Esophagus squamous epithelium (tissue), 5 donors: ENCODE measurements at places on chromosomes 5 and 9.

- no peak for DNase-seq
Measured at GRCh38 chr5:54013556-54014194, 296.7 kb downstream of the ARL15 start.

DNA sequence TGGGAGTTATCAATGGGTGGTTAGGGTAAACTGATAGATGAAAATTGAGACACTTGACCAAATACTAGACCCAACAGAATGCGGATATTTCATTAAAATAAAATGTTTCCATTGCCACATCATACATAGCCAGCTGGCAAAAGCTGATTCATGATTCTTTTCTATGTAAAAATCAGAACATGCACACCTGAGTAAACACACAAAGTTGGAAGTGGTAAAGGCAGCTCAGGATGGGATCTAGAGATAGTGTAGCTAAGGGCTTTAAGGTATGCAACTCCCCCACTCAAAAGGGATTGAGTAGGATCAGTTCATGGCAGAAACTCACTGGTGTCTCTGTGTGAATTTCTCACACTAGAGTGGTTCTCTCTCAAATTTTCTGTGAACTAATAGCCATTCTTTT, 541.1 kb upstream of the GRAMD2B start:
- DNase-seq, result no peak

DNA sequence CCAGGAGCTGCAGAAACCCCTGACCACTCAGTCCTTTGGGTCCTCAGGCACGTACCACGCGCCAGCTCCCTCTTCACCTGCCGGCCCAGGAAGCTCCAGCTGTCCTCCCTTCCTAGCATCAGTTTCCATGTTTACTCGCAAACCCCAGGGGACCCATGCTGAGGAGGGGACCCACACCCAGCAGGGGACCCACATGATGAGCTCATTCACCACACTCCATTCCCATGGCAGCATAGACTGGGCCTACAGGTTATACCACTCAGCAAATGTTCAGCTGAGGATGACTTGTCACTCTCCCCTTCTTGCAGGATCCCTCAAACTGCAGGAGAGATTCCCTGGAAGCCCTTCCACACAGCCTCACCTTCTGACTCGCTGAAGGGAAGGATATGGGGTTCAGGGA, 73.5 kb upstream of the GALNT10 start:
- DNase-seq, result no peak

GRCh38 chr5:132474881-132475496, 15.6 kb downstream of the IRF1 start:
- no peak for DNase-seq

DNA sequence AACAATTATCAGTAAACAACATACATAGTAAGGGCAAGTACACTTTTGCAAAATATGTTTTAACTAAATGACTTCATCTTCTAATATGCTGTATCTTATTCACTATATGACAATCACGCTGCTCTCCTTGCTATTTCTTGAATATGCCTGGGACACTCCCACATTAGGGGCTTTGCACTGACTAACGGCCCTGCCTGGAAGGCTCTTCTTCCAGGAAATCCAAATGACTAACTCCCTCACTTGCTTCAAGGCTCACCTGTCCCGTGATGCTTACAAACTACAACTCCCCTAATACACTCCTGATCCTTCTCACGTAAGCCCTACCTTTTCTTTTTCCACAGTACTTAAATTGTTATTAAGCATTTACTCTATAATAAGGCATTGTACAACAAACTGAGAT, 10.6 kb downstream of the ERP44 start:
- no peak for DNase-seq

DNA sequence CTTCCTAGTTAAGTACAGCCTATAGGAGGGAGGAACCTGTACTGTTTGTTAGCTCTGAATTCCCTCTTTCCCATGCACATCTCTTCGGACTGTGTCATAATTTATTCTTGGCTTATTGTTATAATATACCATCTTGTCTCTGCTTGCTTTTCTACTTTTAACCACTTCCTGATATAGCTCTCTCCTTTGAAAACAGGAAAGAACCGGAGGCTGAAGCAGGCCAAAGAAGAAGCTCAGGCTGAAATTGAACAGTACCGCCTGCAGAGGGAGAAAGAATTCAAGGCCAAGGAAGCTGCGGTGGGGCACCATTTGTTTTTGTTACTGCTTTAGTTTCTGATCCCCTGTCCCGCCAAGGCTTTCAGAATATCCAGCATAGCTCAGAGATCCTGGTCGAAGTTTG, 4.8 kb downstream of the ATP6V1G1 start:
- DNase-seq, result no peak

DNA sequence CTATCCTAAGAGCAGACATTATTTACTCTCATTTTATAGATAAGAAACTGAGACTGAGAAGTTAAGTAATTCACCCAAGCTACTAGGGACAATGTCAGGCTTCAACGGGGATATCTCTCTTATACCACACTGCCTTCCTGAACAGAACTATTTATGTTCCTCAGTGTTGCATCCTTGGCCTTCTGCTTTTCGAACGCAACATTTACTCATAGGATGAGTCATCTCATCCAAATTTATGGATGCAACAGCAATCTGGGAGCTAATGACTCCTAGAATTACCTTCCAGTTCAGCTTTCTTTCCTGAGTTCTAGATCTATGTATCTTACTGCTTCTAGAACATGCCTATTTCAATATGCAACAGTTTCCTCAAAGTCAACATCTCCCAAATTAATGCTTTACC, 103.6 kb upstream of the PAM start:
- no peak for DNase-seq

GRCh38 chr9:33884856-33885701, 68.1 kb downstream of the UBE2R2 start:
- DNase-seq, result no peak

DNA sequence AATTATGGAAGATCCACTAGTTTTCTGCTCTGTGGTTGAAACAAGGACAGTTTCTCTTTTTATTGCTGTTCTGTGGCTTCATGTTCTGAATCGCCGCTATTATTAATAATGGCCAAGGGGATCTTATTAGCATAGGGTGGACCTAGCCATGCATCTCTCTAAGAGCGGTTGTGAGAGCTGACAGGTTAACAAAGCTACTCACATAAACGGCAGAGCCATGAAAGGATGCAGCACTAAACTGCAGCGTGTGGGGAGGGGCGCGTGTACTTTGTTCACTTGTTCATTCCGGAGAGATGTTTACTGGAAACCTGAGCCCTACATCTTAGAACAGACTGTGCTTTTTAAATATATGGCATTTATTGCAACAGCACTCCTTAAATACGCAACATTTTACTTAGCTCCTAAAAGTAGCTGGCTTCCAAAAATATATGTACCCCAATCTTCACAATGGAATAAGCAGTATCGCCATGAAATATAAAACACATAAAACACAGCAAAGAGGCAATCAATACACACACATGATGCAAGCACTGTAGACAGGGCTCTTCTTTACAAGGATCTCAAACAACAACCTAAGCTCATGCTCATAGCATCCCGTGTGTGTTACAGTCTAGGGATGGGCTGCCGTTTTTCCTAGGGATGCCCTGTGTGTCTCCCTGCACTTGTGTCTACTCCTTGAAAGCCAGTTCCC, 424.6 kb downstream of the MED10 start:
- no peak for DNase-seq

DNA sequence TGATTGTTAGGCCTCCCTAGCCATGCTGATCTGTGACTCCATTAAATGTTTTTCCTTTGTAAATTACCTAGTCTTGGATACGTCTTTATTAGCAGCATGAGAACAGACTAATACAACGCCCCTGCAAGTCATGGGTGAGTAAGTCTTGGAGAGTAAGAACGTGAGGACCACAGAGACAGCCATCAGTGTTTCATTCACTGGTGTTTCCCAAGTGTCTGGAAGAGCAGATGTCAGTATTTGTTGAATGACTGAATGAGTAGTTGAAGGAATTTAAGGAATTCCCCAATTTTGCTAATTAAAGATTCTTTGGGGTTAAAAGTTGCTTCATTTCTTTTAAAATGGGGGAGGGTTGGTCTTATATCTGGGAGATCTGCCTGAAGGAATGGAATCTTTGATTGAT, 178.8 kb downstream of the TRIO start:
- DNase-seq, result no peak

DNA sequence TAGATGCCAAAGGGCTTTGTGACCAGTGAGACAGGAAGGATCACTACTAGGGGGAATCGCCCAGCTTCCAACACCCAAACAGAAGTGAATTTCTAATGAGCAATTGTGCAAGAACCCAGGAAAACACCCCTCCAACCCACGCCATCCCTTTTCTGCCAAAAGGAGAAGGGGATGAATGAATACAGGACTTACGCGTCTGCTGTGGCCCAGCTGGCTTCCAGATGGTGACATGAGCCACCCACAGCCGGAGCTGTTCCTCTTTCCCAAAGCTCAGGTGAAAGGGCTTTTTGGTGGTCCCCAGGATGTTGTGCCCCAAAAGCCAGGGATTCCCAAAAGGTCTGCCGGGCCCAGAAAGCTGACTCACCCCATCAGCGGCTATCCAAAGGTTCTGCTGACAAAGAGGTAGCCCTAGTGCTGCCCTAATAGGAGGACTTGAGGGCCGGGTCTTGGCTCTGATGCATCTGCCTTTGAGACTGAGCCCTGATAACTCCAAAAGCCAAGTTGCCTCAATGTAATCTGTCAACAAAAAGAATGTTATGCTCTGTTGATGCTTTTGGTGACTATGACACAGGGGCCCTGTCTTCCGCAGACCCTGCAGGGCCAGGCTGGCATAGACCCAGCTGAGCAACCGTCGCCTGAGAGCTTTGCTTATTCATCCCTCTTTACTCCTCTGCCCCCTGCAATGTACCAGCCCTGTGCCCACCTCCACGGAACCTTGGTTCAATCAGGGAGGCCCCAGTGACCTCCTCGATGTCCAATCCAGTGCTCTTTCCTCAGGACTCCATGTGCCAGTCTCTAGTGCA, 14.5 kb downstream of the GSN start:
- DNase-seq, result no peak

GRCh38 chr5:143124593-143124992, 278.9 kb downstream of the NR3C1 start:
- no peak for DNase-seq

DNA sequence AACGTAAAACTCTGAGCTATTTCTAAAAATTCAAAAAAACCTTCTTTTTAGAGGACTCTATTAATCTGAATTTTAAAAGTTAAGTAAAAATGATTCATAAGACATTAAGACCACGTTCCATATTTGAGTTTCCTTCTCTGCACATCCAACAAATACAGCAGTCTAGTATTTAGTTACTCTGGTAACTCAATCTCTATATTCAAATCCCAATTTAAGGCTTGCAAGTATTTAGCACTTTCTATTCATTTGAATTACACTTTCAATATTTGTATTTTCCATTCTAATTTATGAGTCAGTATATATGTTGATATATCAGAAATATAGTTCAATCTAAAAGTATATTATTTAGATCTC, 17.7 kb downstream of the RFX3 start:
- DNase-seq, result no peak

- DNase-seq, result no peak
Measured at GRCh38 chr5:98968056-98968564, 39.3 kb upstream of the CHD1 start.

DNA sequence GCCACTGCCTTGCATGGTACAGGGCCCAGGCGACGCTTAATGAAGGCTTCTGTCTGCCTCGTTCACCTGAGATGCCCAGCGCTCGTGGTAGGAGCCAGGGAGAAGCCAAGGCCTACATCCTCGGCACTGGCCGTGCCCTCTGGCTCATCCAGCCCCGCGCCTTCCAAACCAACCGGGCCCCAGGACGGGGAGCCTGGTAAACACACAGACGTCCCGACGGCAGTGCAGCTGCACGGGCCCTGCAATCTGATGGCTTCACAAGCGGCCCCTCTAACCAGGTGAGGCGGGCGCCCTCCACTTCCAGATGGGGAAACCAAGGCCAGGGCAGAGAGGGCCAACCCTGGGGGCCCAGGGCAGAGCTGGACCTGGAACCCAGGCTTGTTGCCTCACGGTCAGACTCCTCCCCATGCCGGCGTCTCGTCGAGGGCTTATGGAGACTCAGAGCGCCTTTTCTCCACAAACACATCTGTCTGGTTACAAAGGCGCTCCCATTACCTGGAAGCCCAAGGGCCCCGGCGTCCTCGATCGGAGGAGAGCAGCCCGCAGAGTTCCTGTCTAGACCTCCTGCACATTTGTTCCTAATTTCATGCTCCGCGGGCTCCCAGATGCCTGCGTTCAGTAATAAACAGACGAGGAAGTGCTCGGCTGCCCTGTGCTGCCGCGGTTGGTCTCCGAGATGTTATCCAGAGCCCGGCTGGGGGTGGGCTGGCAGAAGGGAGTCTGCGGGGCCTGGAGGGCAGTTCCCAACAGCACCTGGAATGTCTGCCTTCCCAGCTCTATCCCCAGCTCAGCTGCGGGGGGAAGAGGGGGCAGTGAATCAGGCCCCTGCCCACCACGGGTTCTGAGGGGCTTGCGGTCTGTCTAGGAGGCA, 23.5 kb downstream of the FAM163B start:
- no peak for DNase-seq

DNA sequence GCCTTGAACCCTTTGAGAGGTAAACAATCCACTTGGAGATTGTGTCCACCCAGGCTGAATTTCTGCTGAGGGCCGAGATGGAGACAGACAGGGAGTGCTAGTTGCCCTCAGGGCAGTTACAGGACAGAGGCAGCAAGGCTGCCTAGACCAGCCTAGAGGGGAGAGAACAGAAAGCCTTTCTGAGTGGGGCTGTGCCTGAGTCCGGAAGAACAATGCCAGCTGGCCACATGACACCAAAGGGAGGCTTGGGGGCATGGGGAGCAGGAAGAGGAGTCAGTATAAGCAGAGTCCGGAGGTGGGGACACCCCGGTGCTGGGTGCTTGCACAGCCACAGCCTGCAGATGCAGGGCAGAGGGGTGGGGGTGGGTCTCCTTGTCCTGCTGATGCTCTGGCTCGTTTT, 145.7 kb downstream of the CFAP90 start:
- DNase-seq, result no peak

- DNase-seq, result no peak
Measured at GRCh38 chr9:93480262-93480661, 26.9 kb upstream of the FAM120AOS start.

DNA sequence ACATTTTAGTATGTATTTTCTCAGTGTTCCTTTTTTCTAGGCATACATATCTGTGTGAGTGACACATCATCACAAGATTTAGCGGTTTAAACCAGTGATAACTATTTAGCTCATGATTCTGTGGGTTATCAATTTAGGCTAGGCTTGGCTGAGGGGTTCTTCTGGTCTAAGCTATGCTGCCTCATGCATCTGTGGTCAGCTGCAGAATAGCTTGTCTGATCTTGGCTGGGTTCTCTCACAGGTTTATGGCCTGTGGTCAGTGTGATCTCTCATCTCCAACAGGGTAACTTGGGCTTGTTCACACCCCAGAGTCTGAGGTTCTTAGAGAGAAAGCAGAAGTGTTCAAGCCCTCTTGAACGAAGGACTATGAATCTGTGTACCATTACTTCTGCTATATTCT, 363.3 kb downstream of the KDM4C start:
- DNase-seq, result no peak

- DNase-seq, result no peak
Measured at GRCh38 chr9:27870404-27870803, 297.1 kb upstream of the C9orf72 start.

- no peak for DNase-seq
Measured at GRCh38 chr9:81536242-81537025, 152.9 kb downstream of the TLE1 start.

GRCh38 chr9:35689542-35690293, at the start of gene TPM2:
TPM2 (minus strand) TSS chr9:35689925; CDS start chr9:35689817, 108 bp downstream.
- DNase-seq, result no peak
